ENCODE measurements at places on chromosomes 4 and X.

DNA sequence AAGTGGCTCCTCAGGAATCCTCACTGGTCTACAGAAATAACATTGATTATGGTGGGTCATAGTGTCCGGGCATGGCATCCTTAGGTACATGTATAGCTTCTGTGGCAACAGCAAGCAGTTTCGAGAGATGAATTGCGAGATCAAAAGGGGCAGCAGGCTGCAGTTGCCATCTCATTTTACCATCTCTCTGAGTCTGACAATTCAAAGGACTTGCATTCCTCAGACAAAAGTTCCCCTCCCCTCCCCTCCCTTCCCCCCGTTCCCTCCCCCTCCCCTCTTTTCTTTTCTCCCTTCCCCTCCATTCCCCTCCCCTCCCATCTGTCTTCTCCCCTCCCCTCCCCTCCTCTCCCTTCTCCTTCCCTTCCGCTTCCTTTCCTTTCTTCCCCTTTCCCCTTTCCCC, 70.2 kb downstream of the MTNR1A start:
- DNase-seq: no peak

GRCh38 chr4:176137631-176138030, 57.8 kb downstream of the SPATA4 start:
- no peak for DNase-seq

DNA sequence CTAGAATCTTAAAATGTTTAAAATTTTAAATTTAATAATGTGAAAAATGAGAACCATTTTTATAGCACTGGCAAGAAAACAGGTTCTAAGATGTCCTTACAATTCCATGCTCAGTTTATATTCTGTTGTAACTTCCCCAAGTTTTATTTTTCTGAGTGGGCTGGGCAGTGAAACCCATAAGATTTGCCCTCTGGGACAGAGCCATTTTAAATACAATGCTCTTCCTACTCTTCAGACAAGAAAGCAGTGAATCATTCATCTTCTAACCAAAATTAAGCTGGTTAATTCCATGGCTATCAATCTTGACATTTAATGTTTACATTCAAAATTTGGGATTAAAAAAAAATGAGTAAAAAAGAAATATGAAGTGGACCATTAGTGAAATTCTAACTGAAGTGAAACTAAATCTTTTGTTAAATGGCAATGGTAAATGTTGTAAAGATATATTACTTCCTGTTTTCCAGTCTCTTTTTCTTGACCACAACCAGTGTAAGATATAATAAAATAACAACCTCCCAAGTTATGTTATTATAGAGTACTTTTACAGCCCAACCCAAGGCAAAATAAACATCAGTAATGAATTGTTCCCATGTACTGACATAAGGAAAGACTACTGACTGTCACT, 37.2 kb upstream of the PTPN13 start:
- DNase-seq: no peak

GRCh38 chr4:141746026-141746425, 109.6 kb downstream of the IL15 start:
- DNase-seq: no peak

DNA sequence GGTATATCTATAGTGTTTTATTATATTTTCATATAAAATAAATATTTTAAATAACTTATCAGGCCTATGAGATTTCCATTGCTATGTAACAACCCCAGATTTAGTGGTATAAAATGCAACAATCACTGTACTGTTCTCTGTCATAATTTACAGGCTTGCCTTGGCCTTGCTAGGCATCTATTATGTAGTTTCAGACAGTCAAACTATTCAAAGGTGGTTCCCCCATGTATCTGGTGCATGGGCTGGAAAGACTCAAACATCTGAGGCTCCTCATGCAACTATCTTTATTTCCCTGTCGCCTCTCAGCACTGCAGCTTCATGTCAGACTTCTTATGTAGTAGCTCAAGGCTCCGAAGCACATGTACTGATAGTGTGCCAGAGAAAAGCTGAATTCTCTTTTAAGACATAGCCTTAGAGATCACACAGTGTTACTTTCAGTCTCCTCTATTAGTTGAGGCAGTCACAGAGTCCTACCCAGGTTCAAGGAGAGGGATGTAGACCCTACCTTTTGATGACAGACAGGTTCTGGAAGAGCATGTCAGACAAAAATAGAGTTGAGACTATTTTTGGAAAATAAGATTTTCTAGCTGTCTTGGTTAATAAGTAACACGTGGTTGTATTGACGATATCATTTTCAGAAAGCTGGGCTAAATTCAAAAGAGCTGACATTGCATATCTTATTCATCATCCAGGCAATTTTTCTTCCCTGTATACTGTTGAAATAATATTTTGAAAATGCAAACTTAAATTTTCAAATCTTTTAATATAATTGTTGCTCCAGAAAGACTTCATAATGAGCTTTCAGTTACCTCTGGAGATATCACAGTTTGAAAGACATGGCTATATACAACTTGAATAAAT, 19.4 kb downstream of the MTTP start:
- no peak for DNase-seq

DNA sequence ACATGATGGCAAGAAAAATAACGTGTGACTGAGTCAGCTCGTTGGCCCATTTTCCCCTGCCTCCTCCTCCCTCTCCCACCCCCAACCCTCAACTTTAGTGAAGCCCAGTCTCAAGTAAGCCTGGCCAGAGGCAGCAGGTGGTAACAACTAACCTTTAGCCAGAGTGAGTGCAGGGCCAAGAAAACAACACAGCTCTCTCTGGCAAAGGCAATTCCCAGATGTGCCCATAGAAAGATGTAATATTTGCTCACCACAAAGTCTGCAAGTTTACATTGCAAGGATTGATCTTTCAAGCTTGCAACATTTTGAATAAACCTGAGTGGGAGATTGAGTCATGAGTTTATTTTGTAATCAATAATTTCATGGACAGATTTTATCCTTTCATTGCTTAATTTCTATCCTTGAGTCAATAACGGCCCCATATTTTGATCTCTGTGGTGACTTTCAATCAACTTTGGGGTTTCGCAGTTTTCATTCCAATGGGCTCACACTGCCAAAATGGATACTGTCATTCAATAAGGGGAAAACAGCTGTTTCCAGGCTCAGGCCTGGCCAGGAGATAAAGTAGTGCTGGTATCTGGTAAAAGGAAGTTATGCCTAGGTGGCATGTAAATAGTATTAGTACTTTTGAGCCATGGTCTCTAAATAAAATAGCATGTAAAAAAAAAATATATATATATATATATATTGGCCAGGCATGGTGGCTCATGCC, 130.7 kb upstream of the TMEM164 start:
- no peak for DNase-seq

GRCh38 chr4:108477527-108478108, 142.8 kb upstream of the RPL34 start:
- no peak for DNase-seq

DNA sequence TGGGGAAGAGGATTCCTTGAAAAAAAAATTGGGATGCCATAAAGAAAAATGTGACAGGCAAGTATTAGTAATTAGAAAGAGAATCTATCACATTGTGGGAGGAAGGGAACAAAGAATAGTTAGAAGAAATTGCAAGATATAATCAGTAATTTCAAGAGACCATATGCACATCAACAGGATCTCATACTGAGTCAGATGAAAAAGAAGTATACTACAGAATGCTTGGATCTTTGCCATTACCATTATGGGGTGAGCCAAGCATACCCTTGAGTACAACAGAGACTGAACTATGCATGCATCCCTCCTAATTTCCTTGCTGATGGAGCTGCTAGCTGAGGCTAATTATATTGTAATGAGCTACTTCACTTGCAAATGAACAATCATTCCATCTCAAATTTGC, 287.6 kb downstream of the PAPSS1 start:
- DNase-seq: no peak

DNA sequence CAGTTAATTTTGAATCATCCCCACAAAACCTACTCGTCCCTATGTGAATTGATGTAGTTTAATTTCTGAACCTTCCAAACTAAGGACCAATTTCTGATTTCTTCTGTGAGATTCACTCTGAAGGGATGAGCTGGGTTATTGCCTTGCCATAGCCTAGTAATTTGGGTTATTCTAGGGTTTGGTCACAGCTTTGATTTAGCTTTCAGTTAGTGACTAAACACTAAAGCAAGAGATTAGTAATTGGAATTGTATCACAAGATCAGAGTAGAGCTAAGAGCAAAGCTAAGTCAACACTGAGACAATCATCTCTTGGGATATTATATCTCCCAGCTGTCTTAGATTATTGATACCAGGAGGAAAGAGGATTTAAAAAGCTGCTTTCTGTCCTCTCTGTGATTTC, 588.0 kb downstream of the CCSER1 start:
- no peak for DNase-seq

DNA sequence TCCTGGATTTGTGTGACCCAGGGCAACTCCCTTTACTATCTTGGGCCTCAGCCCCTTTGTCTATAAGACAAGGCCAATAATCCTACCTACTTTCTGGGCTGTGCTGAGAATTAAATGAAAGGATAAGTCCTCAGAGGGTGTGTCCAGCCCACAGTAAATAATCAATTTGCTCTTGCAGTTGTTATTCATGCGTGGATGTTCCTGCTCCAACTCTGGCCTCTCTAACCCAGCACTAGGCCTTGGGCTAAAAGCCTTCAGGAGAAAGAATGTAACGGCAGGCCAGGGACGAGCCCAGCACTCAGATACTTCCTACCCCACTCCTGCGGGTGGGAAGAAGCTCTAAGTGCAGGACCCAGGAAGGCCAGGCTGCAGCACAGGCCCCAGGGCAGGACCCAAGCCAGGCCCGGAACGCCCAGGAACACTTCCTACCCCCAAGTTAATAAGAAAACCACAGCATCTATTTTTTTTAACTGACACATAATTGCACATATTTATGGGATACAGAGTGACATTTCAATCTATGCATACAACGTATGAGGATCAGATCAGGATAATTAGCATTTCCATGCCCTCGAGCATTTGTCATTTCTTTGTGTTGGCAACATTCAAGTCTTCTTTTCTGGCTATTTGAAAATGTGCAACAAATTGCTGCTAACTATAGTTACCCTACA, 179.6 kb upstream of the RBPJ start:
- DNase-seq: no peak

GRCh38 chr4:18077808-18078207, 56.3 kb upstream of the LCORL start:
- DNase-seq: no peak

- no peak for DNase-seq
These were observed 287.8 kb downstream of the ZNF674 start for GRCh38 chrX:46257451-46257879.

DNA sequence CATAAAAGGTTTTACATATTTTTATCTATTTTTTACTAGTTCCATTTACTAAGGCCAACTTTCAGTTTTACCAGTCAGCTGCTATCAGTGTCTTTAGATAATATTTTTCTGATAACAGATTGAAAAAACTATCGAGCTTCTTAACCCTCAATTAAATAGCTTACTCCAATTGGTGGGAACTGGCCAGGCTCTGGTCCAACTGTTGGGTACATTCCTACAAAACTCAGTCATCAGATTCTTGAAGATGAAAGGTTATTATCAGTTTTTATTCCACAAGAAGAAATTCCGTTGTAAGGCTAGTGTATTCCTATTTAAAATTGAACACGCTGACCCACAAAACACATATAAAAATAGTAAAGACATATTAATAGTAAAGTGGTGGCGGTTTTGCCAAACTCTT, 346.2 kb downstream of the MAPK10 start:
- DNase-seq: no peak

- DNase-seq: no peak
These were observed 115.6 kb downstream of the LARP7 start for GRCh38 chr4:112752510-112752909.

GRCh38 chrX:108313669-108314068, 124.6 kb downstream of the COL4A6 start:
- no peak for DNase-seq

DNA sequence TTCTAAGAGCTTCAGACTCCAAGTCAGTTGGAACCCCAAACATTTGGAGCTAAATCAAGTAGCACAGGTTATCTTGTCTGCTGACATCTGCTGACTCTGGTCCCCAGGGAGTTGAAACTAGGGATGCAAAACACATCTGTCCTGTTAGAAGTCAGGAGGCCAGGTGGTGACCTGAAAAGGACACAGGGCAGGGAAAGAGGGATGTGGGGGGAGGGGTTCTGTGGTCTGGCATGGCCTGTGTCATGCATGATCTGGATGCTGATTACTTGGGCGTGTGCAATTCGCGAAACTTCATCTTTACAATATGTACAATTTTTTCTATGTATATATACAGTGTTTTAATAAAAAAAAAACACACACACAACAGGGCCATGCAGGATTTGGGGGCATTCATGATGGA, 55.3 kb downstream of the FHDC1 start:
- no peak for DNase-seq

DNA sequence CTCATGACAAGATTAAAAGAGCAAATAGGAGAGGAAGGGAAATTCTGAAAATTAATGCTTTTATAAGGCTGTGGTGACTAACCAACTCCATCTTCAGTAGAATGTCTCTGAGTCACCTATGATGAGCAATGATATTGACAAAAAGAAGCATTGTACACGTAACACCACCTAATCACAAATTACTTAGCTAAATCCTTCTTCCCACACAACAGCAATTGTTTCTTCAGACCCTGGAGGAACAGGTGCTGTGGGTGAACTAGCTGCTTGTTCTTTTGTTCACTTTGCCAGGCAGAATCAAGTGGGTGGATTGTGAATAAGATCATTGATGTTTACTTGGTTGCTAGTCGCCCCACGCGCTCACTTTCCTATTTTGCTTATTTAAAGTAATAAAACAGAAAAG, 315.5 kb downstream of the CAMK2D start:
- DNase-seq: no peak

- no peak for DNase-seq
These were observed 609.7 kb downstream of the TLL1 start for GRCh38 chr4:166482758-166483157.

GRCh38 chr4:126530996-126531585, 1101.7 kb upstream of the INTU start:
- no peak for DNase-seq

DNA sequence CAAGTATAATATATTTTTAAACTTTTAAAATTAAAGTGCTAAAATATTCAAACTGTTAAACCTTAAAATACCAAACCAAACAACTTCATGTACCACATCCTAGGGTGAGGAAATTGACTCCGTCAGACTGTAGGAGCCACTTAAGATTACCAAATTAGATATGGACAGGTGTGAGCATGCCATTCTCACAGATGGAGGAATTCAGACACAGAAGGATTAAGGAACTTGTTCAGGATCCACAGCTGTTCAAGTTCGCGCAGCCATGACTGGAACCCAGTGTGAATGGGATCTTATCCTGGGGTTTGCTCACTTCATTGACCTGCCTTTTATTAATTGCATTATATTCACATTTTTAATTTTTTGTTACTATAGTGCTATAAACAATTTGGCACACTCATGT, 224.9 kb upstream of the PCDH7 start:
- no peak for DNase-seq

GRCh38 chr4:77190053-77190452, 33.0 kb downstream of the CCNG2 start:
- DNase-seq: no peak

GRCh38 chrX:155874571-155875244, 6.4 kb upstream of the VAMP7 start:
- no peak for DNase-seq
